Glomerular endothelial cell (primary cell): ENCODE measurements at places on chromosomes 16 and 17. TPM values are rescaled to one million over a fixed set of nuclear protein-coding genes. Genes with fewer than 3 reads are reported as not detected.

Gene KRT39
- not detected in 2 replicates for total RNA-seq

Gene ABCC3
- total RNA-seq = 1.1 and 2.2 TPM in 2 replicates

Gene CD300LB
- not detected in 2 replicates for total RNA-seq

Gene NEUROD2
- not detected in 2 replicates for total RNA-seq

Gene MARVELD3
- total RNA-seq = 0.12 TPM in 1 of 2 replicates, not detected in the other

Gene TPSG1
- total RNA-seq = not detected in 2 replicates

Gene KRT31
- not detected in 2 replicates for total RNA-seq

Gene NTN3
- total RNA-seq = 0.35 TPM in 1 of 2 replicates, not detected in the other

Gene NACA2
- not detected in 2 replicates for total RNA-seq

Gene PRSS8
- 0.12 and 1.5 TPM in 2 replicates for total RNA-seq

Gene DRC3
- 0.34 and 0.47 TPM in 2 replicates for total RNA-seq

Gene SEZ6L2
- total RNA-seq = 6.9 and 9.8 TPM in 2 replicates

Gene NECAB2
- not detected in 2 replicates for total RNA-seq

Gene CCL1
- not detected in 2 replicates for total RNA-seq

Gene USP36
- 34.3 and 41.2 TPM in 2 replicates for total RNA-seq

Gene KRT20
- not detected in 2 replicates for total RNA-seq

Gene RNF40
- total RNA-seq = 100.0 and 115 TPM in 2 replicates

Gene KRTAP4-4
- total RNA-seq = not detected in 2 replicates

Gene TBC1D3C
- total RNA-seq = not detected in 2 replicates

Gene GLTPD2
- total RNA-seq = not detected in 2 replicates

Gene IRX3
- total RNA-seq = 2.4 and 3.0 TPM in 2 replicates

Gene CHRNE
- total RNA-seq = 0.76 and 1.5 TPM in 2 replicates

Gene CDH8
- total RNA-seq = 0.24 and 1.5 TPM in 2 replicates

Gene GGT6
- total RNA-seq = not detected in 2 replicates

Gene COX10
- 15.6 and 17.1 TPM in 2 replicates for total RNA-seq

Gene SRCIN1
- total RNA-seq = 0.19 TPM in 1 of 2 replicates, not detected in the other

Gene NPIPB13
- total RNA-seq = 0.47 and 1.5 TPM in 2 replicates

Gene C16orf96
- total RNA-seq = not detected in 2 replicates

Gene RASD1
- 2.9 and 5.2 TPM in 2 replicates for total RNA-seq

Gene GDPD3
- total RNA-seq = 0.82 and 5.3 TPM in 2 replicates

Gene FBXO39
- total RNA-seq = 0.29 and 0.58 TPM in 2 replicates

Gene CA5A
- not detected in 2 replicates for total RNA-seq

Gene HS3ST3A1
- 9.1 and 14.2 TPM in 2 replicates for total RNA-seq

Gene MYH11
- not detected in 2 replicates for total RNA-seq

Gene PRAC1
- total RNA-seq = not detected in 2 replicates

Gene PAQR4
- total RNA-seq = 10.7 and 14.9 TPM in 2 replicates

Gene ZNF287
- total RNA-seq = 3.2 and 4.3 TPM in 2 replicates

Gene ZG16
- total RNA-seq = not detected in 2 replicates

Gene LPCAT2
- total RNA-seq = 15.6 and 28.5 TPM in 2 replicates

Gene SLC35G6
- total RNA-seq = not detected in 2 replicates

Gene KLHDC4
- 17.8 and 21.3 TPM in 2 replicates for total RNA-seq

Gene MYH13
- total RNA-seq = not detected in 2 replicates
